Liver (tissue), 10 donors: ENCODE measurements at places on chromosomes 2 and 18.

- DNase-seq, result no peak
Measured at GRCh38 chr2:58562276-58562675, 321.2 kb upstream of the FANCL start.

DNA sequence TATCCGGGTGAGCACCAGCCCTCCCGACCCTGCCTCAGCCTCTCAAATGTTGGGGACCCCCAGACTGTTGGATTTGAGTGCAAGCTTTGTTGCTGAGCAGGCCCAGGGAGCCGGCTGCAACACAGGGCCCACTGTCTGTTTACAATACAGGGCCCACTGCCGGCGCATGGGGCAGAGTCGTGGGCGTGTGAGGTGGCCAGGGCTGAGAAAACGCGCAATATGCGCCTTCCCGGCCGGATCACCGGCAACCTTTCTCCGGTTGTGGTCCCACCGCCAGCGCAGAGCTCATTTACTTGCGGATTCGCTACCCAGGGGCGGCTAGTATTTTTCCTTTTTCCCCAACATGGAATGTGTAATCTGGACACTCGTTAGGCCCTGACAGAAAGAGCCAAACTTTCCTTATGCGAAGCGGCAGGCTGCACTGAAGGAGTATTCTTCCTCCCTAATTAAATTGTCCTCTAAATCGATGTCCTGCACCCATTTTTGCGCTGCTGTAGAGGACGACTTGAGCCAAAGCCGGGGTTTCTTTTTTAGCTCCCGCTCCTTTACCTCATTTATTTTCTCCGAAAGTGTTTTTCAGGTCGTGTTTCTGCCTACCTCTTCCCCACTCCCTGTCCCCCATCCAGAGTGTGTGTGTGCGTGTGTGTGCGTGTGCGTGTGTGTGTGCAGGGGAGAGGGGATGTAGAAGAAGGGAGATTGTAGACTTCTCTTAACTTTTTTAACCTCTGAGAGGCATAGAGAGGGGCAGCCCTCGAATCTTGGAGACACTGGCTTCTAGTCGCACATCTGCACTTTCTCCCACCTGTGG is 2.7 kb downstream of the OTX1 start:
- DNase-seq, result no peak

- no peak for DNase-seq
Measured at GRCh38 chr2:213763963-213764362, 479.7 kb downstream of the SPAG16 start.

GRCh38 chr2:48569433-48569832 is 39.5 kb downstream of the STON1 start:
- no peak for DNase-seq

- DNase-seq, result no peak
Measured at GRCh38 chr2:207683879-207684627, 27.4 kb upstream of the CCNYL1 start.

DNA sequence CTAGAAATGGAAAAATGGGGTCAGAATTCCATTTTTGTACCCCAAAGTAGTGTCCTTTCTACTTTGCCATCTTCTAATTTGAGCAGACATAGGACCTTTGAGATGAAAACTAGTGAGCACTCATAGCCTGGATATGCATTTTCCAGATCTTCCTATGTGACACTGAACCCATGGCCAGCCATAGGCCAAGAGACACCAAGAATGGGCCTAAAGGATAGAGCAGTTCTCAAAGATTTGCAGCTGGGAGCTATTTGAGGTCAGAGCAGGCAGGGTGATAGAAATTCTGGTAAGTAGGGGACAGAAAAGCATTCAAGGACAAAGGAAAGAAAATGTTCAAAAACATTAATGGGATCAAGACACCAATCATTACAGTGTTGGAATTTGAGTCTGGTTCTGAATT is 332.8 kb downstream of the MYCN start:
- no peak for DNase-seq

- no peak for DNase-seq
Measured at GRCh38 chr2:104845552-104845931, 8.4 kb upstream of the POU3F3 start.

DNA sequence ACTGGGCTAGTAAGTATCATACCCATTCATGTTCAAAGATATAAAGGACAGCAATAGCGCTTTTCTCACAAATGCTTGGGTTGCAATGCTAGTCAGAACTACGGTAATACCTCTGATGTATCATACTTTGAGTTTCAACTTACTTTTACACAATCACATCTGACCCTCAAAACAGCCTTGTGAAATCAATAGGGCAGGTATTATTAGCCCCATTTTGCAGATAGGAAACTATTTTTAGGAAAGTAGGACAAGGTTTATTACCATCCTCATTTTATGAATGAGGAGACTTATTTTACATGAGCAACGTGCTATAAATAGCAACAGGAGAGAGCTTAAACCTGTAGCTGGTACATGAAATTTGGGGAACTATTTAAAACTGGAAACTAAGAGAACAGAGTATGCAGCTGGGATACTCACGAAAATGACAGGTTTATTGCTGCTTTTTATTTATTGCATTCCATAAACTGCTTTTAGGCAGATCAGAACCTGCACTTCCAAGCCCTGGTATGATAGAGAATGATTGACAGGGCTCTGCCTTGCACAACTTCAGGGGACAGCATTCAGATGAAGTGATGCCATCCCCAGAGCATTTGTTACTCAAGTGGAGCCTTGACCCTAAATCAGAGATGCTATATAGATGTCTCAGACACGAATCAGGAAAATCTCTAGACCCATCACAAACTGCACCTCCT is 42.4 kb upstream of the PPM1B start:
- DNase-seq, result no peak

DNA sequence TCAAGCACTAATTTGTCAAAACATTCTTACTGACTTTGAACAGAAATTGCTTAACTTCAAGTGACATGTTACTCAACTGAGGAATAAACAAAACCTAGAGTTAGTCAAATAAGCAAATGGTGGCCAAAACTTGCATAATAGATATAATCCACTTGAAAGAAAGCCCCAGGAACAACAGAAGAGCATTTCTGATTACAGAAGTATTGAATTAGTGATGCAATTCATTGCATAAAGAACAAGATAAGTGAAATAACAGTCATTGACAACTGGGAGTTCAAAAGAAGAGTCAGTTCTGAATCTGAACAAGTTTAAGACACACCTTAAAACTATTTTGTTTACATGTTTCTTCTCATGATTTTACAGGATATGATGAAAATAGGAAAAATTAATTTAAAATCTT is 30.8 kb downstream of the COBLL1 start:
- DNase-seq, result no peak

- no peak for DNase-seq
Measured at GRCh38 chr2:43636621-43637020, 439 bp upstream of the PLEKHH2 start.

DNA sequence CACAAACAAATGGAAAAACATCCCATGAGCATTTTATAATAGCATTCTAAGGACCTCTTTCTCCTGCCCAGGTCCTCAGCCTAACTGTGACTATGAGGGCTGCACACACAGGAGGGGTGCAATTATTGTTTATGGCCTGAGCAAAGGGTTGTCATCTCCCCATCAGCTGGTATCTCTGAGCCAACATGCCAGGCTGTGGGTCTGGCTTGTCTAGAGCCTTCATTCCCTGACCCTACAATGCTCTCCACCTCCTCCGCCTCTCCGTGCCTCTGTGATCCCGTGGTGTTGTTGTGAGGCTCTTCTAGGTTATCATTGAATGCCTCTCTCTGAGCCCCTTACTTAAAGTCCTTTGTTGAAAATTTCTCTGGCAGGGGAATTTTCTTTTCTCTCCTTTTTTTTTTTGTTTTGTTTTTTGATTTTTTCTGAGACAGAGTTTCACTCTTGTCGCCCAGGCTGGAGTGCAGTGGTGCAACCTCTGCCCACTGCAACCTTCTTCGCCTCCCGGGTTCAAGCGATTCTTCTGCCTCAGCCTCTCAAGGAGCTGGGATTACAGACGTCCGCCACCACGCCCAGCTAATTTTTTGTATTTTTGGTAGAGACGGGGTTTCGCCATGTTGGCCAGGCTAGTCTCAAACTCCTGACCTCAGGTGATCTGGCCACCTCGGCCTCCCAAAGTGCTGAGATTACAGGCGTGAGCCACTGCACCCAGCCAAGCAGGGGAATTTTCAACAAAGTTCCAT is 126.4 kb downstream of the SMAD7 start:
- no peak for DNase-seq

DNA sequence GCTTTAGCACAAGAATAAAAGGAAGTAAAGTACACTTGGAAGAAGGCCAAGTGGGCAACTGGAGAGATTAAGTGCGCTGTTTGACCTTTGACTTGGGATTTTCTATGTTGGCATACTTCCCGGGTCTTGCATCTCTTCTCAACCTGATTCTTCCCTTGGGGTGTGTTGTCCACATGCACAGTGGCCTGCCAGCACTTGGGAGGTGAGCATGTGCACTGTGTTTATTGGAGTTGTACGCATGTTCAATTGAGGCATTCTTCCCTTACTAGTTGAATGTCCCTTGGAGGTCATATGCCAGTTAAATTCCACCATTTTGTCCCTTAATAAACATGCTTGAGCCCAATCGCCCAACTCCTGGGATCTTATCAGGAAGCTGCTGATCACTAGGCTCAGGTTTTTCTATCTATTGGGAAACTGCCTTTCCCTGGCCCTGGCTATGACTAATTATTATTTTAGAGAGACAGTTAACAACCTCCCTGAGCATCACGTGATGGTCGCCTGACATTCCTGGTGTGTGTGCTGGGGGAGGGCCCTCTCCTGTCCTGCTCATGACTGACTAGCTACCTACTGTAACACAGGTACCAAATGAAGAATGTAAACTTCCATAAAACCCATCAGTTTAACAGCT is 62.5 kb upstream of the RAPGEF4 start:
- DNase-seq, result no peak

DNA sequence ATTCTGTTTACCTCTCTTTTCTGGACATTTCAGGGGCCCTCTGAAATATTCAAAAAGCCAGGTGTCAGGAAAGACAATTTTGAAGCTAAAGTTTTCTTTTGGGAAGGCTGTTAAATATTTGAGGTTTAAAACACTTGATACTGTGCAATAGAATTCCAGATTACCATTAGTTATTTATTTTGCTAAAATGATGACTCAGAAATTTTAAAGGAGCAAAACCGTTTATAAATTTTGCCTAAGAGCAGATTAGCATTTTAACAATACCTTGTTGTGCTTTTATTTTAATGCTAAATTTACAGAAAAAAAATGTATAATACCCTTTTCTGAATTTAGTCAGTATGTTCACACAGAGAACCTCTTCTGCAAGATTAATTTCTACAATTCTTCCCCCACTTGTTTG is 1159.9 kb downstream of the DSC3 start:
- no peak for DNase-seq

DNA sequence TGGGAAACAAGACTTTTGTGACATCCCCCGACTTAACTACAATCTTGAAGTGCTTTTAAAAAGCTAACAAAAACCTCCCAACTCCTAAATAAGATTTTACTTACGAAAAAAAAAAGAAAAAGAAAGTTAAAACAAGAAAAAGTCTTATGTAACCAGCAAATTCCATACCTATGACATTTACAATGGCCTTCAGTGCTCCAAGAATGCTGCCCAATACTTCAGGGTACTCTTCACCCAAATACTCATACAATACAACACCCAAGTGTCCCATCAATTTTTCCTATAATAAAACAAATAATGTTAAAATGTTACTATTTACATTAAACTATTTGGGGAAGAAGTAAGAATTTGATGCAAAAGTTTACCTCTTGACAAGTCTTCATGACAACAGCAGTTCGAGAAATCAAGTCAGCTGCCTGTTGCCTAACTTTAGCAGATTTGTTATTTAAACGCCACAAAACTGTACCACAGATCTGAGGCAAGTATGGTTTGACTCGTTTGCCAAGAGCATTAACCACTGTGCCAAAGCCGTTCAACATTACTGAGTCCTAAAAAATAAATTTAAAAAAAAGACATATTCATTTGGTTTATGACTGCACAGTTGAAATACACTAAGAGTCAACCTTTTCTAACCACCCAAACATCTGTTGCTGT is 34.8 kb downstream of the SF3B1 start:
- DNase-seq, result no peak

DNA sequence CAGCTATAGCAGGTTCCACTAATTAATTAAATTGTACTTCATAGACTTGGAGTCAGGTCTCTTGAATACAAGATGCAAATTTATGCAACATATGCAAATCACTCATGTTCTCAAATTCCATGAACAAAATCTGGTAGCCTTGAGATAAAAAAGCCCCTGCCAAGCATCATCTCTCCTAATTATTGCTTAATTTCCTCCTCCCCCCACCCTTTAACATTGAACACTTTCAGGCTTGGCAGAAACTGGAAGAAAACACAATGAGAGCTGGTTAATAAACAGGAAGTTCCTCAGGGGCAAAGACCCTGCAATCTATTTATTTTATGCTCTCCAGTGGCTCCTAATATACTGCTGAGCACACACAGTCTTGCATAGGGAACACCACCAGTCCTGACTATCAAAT is 35.6 kb upstream of the ACVR1 start:
- DNase-seq, result no peak

- no peak for DNase-seq
Measured at GRCh38 chr2:71191570-71191943, 35.3 kb downstream of the PAIP2B start.

- no peak for DNase-seq
Measured at GRCh38 chr2:15760232-15760910, 168.7 kb downstream of the DDX1 start.

GRCh38 chr18:35623255-35623654 is 41.7 kb downstream of the GALNT1 start:
- DNase-seq, result no peak

DNA sequence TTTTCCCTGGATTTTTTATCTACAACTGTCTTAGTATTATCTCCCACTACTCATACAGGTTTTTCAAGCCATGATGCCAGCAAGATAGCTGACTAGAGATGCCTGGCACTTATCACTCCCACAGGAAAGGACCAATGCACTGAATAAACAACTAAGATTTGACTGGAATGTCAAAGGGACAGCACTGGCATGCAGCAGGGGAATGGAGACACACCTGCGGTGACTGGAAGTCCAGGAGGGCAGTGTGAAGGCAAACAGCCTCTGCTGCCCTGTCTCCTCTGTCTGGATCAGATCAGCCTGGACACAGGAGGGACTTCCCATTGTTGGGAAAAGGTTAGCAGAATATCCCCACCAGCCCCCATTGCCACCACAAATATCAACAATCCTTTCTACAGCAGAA is 85.1 kb downstream of the TMEM237 start:
- DNase-seq, result no peak

DNA sequence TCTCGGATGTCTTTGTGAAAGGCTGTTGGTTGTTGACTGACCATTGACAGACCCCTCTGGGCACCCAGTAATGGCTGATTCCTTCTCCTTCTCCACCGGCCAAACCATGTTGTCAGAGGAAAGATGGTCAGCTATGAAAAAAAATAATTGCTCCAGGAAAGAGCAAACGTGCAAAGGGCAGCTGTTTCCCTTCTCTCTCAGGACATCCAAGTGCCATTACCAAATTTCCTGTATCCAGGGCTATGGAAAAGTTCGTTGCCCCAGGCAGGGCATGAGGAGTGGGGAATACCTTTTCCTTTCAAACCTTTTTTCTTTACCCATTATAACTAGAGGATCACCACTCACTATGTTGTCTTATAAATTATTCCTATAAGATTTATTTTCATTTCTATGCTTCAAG is 321.5 kb upstream of the HNRNPA3 start:
- no peak for DNase-seq

GRCh38 chr2:240305369-240305962 is 130.0 kb upstream of the GPC1 start:
- DNase-seq, result no peak

- DNase-seq, result no peak
Measured at GRCh38 chr2:129437725-129438124, 541.7 kb upstream of the RAB6C start.
